ENCODE measurements at places on chromosomes 5 and 9. TPM values are rescaled to one million over a fixed set of nuclear protein-coding genes. Genes with fewer than 3 reads are reported as not detected.

GRCh38 chr9:130500340-130501180 is 55.8 kb downstream of the ASS1 start:
- no peaks in the 10 kb centered on the region for H3K4me1 ChIP-seq
- DNase-seq, result no peak

GRCh38 chr5:31759925-31760324 is 121.0 kb downstream of the PDZD2 start:
- DNase-seq, result no peak
- no peak overlapping the region for H3K4me3 ChIP-seq
- H3K27me3 ChIP-seq, result no peaks in the 10 kb centered on the region
- no peak overlapping the region for H3K27ac ChIP-seq

- no peak overlapping the region for H3K4me3 ChIP-seq
- no peaks in the 10 kb centered on the region for H3K36me3 ChIP-seq
- H3K4me1 ChIP-seq, result peaks cover 4% of the 10 kb centered on the region
Observed at GRCh38 chr5:39521940-39522590, 97.3 kb upstream of the DAB2 start.

GRCh38 chr5:10639846-10640368 is 76.0 kb downstream of the ANKRD33B start:
- H3K4me1 ChIP-seq, result peaks cover 17% of the 10 kb centered on the region
- no peak for DNase-seq
- H3K27me3 ChIP-seq, result no peaks in the 10 kb centered on the region
- H3K36me3 ChIP-seq, result peaks cover 2% of the 10 kb centered on the region
- no peak overlapping the region for H3K27ac ChIP-seq

DNA sequence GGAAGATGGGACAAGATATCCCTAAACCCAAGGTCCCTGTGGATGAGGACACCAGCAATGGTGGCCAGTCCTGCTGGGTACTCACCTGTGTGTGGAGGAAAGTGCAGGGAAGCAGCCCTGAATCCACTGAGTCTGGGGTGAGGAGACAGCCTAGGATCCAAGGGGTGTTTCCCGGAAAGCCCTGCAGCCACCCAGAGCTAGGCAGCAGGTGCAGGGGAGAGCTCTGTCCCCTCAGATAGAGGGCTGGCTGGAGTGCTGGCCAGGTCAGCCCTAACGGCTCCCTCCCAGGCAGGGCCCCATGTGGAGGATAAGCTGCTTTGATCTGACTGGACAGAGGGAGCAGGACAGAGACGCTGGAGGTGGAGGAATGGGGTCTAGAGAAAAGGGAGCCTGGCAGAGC is 344.7 kb upstream of the IRX4 start:
- no peak for DNase-seq
- H3K4me1 ChIP-seq, result no peaks in the 10 kb centered on the region
- H3K36me3 ChIP-seq, result no peaks in the 10 kb centered on the region
- H3K27ac ChIP-seq, result no peak overlapping the region
- H3K4me3 ChIP-seq, result no peak overlapping the region

AGXT2 gene
- total RNA-seq, result not detected

C9orf153 gene
- not detected for total RNA-seq

PCDHGA6 gene
- 1.5 TPM for total RNA-seq
